Fibroblast of skin of right biceps (primary cell): ENCODE measurements at places on chromosomes 6 and 20.

GRCh38 chr6:151216804-151217203 lies 23.0 kb upstream of the AKAP12 start:
- DNase-seq, result no peak

DNA sequence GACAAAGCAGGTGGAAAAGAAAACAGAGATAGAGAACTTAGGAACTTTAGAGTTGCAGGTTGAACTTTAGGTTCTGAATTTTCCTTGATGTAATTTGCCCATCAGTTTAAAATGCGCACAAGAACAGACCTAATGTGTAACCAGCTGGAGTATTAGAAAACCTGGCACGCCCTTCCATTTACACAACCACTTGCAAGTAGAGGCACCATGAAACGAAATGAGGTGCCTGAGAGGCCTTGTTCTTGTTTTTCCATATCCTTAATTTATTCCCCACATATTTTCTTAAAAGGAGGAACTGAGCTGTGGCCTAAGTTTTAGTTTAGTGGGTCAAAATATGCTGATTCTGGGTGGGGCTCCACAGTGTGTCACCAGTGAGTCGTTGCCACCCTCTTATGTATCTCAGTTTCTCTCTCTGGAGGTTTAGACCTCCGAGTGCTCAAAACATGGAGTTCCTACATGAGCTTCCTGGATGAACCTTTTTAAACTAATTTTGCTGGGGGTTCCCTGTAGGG lies 17.2 kb upstream of the IL22RA2 start:
- DNase-seq, result no peak

GRCh38 chr20:20888266-20888656 lies 175.8 kb upstream of the RALGAPA2 start:
- no peak for DNase-seq

GRCh38 chr6:36122495-36123269 lies 7.6 kb upstream of the MAPK13 start:
- DNase-seq, result no peak

DNA sequence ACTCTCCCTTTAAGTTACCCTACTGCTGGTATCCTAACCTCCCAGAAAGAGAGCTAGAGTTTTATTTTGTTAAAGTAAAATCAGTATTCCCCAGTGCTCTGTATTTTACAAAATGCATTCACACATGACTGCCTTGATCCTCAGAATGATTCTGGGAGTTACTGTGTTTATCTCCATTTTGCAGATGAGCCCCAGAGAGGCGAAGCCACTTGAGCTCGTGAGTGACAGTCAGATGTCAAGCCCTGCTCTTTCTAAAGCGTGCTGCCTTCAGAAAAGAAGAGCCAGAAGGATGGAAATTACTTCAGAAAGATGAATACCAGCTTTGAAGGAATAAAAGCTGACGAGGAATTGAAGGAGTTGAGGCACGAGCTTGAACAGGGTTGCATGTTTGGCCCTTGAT lies 14.1 kb upstream of the OSER1 start:
- no peak for DNase-seq

DNA sequence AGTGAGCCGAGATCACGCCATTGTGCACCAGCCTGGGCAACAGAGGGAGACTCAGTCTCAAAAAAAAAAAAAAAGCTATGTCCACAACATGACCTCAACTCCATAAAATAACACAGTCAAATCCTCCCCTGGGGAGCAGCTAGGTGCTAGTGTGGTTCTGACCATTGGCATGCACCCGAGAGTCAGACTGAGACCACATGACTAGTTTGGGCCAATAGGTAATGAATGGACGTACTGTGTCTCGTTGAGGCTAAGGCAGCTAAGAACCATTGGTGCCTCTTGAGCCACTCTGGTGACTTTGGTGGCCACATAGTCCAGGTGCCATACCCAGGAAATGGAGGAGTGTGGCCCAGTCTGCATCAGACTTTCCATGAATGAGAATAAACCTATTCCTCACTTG lies 40.3 kb downstream of the ATP9A start:
- no peak for DNase-seq

DNA sequence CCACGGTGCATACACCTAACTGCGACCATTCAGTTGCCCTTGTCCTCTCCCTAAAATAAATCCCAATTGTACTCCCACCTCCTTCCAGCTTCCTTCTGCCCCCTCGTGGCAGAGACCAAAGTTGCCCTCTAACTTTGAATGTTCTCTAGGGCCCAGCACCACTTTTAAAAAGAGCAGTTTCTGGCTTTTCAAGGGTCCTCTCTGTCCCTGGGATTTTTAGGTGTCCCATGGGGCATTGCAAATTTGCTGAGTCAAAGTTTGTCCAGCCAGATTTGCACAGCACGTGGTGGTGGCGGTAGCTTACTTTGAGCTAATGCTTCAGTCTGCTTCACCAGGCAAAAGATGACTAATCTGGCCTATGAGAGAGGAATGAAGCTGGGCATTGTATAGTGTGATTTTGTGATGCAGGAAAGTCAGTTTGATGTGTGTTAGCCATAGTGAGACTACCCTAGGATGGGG lies 100.2 kb downstream of the PERP start:
- DNase-seq, result peak; percentile 25
